ENCODE measurements at places on chromosomes 3 and 15. TPM values are rescaled to one million over a fixed set of nuclear protein-coding genes. Genes with fewer than 3 reads are reported as not detected.

DNA sequence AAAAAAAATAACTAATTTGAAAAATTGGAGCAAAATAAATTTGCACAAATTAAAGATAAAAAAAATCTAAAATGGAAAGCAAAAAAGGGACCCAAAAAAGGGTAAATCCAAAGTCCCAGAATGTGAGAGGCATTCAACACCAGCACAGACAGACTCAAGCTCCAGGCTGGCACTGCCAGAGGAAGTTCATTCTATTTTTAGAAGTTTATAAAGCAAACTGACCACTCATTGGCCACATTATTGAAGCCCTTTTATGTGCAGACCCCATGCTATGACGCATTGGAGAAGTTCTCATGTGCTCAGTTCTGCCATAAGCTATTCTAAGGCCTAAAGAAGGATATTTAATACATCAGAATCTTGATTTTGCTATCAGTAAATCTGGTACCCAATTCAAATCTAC, 17.6 kb upstream of the BOC start:
- DNase-seq: no peak

- no peak for DNase-seq
These were observed 3.8 kb downstream of the PKM start for GRCh38 chr15:72227192-72227586.

GRCh38 chr3:79199966-79200365, 567.8 kb downstream of the ROBO1 start:
- no peak for DNase-seq

DNA sequence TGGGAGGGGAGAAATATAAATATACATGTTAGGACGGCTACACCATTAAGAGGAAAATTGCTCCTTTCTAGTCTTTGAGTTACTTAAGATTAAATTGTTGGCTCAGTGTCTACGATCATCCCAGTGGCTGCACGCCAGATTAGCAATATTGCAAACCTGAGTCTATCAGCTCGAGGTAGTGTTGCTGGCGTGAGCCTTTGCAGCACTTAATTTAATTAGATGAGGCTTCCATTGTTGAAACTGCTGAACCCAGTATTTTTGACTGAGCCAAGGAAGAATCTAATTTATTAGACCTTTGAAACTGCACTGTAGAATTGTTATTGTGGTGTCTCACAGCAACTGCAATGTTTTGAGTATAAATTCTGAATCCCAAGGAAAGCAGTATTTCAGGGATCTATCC, 782.4 kb upstream of the ROBO1 start:
- peak; percentile 33 for DNase-seq

- no peak for DNase-seq
These were observed 164.0 kb upstream of the HES1 start for GRCh38 chr3:193971966-193972365.

The TUSC7 gene
- polyA plus RNA-seq: not detected

The CATSPER2 gene
- polyA plus RNA-seq: 0.82 TPM

The PLOD2 gene
- polyA plus RNA-seq: 24.0 TPM

All from urinary bladder (tissue), 4 donors.